ENCODE measurements at places on chromosomes 7 and 10. TPM values are rescaled to one million over a fixed set of nuclear protein-coding genes. Genes with fewer than 3 reads are reported as not detected.

The CRYGN gene
- not detected for total RNA-seq

DNA sequence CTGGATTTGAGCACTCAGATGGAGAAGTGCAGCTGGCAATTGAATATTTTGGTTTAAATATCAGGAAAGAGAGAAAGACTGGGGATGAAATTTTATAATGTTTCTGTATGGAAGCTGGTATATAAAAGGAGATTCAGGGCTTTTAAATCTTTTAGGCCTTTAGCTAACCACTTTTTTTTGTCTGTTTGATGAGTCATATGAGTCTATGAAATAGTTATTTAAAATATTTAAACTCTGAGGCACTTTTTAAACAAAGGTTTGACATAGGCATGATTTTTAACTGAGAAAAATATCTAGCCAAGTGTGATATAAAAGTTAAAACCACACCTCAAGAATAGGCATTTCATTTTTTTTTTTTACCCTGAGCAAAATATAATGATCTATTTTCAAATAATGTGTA lies 944.3 kb downstream of the GATA3 start:
- no peak for DNase-seq

- DNase-seq, result no peak
Observed at GRCh38 chr7:127514499-127514898, 70.9 kb downstream of the GCC1 start.

GRCh38 chr7:50771120-50772002 lies 11.3 kb downstream of the GRB10 start:
- DNase-seq, result no peak
